GM13976 (cell line): ENCODE measurements at places on chromosomes 2 and 18.

- no peak for DNase-seq
Observed at GRCh38 chr2:45237128-45237527, 227.9 kb upstream of the SIX2 start.

GRCh38 chr18:78576967-78577366 is 402.7 kb upstream of the SALL3 start:
- no peak for DNase-seq

DNA sequence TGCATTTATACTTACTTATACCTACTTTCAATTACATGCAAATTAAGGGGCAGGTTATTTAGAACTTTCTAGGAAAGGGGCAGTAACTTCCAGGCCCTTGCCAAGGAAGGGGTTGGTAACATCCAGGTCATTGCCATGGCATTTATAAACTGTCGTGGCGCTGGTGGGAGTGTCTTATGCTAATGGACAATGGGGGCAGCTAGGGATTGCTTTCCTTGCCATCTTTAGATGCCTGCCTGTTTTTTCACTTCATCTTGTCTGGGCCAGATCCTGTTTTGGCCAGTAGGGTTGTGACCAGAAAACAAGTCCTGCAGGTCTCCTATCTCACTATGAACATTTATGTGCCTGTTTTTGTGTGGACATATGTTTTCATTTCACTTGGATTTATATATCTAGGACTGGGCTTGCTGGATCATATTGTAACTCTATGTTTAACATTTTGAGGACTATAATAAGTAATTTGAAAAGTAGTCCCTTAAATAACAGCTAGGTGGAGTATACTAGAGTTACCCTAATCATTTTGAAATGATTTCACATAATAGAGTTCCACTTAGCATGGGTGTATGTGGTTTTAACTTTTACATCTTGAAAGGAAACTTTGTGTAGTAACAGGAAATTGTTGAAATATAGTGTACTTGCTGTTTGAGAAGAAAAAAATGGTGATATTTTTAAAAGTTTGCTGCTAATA is 56.1 kb downstream of the LCLAT1 start:
- DNase-seq, result peak; percentile 17

DNA sequence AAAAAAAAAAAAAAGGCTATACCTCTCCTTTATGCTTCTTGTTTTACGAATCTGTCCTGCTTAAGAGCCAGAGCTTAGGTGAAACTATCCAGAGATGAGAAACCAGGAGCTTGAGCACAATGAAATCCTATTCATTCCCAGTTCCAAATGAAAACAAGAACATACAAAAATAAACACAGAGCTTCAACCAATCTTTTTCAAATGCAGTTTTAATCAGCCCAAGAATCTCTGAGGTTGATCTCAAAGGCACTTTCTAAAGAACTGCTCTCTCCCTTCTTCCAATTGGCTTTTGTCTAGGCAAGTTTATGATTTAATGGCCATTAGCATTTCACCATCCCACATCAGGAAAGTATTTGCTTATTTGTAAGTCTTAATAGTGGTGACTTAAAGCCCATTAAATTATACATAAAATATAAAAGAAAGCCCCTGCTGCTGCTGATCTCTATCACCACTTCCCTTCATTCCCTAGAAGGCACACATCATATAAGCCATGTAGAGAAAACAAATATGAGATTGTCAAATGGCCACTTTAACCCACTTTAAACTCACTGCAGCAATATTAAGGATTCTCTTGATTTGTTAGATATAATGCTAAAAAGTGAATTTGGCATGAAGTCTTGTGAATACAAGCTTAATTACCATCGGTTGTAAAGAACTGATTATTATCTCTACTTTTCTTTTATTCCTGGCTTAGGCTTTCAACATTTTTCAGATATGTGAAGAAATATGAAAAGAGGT is 29.3 kb upstream of the SCN9A start:
- no peak for DNase-seq

- no peak for DNase-seq
Observed at GRCh38 chr2:138486363-138487198, 15.0 kb upstream of the SPOPL start.

- no peak for DNase-seq
Observed at GRCh38 chr2:101722864-101723263, 25.4 kb downstream of the MAP4K4 start.

DNA sequence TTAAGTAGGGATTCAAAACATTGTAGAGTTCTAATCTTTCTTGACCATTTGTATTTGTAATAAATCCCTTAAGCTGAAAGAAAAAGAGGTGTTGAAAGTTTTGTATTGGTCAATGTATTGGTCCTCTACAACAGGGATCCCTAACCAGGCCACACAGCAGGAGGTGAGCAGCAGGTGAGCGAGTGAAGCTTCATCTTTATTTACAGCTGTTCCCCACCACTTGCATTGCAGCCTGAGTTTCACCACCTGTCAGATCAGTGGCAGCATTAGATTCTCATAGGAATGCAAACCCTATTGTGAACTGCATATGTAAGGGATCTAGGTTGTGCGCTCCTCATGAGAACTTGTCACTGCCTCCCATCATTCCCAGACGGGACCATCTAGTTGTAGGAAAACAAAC is 715.7 kb upstream of the NXPH2 start:
- no peak for DNase-seq

DNA sequence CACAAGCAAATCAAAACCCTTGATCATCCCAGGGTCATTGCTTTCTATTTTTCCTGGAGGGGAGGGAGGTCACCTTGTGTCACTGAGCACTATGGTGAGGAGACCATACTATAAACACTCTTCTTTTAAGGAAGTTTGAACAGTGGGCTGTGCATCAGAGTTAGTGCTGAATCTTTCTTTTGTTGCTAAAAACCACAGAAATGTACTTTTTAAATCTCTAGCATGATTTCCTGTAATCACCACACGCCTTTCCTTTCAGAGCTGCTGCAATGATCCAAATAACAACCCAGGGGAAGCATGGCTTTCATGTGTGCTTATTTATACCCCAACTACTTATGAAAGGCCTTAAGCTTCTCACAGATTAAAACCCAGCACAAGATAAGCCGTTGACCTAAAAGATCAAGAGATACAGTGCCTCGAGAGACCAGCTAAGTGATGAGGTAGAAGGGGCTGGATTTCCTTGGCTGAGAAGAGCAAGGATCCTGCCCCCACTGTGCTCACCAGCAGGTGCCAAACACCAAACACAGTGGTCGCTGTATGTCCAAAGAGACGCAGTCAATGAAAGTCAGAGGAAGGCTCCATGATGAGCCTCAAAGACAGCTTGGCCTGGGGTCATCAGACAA is 34.7 kb downstream of the TRABD2A start:
- DNase-seq, result no peak

DNA sequence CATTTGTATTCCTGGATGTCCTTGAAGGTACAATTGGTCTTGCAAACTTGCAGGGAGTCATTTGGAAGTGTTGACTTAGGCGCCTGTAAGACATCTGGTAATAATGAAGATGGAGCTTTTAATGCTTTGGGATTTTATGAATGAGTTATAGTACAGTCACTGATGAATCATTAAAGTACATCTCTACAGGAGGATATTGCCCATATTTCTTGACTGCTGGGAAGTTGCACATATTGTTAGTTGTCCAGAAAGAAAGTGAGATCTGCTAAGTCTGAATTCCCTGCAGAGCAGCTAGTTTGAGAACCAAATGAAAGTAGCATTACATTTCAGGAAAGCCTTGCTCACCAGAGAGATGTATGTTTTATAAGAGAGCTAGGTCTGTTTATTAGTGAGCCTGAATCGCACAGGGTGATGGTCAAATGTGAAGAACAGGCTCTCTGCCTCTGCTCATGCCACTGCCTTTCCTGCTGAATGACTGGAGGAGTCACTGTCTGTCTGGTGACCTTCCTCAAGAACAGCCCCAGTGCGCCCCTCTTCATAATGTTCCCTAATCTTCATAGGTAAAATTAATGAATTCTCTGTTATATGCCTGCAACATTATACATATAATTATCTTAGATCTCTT is 138.9 kb upstream of the KLHL14 start:
- no peak for DNase-seq

DNA sequence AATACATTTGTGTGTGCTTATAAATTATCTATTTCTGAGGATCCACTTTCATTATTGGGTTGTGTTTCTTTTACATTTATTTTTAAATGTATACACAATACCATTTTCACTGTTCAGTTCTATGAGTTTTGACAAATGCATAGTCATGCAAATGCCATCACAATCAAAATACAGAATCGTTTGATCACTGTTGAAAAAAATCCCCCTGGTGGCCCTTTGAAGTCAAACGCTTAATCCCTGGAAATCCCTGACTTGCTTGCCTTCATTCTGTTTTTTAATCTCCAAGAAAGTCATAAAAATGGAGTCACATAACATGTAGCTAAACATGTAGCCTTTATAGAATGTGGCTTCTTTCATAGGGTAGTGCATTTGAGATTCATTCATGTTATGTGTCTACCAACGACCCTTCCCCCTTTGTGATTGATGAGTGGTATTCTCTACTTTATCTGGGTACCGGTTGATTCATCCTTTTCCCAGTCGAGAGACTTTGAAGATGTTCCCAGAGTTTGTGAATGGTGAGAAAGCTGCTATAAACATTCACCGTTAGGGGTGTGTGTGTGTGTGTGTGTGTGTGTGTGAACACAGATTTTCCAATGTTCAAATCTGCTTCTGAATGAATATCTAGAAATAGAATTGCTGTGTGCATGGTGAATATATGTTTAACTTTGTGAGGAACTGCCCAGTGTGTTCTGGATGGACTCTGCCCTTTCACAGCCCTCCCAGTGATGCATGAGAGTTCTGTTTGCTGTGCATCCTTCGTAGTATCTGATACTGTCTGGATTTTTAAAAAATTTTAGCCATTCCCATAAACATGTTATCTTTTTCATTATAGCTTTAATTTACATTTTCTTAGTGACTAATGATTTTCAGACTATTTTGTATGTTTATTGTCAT is 173.6 kb downstream of the GALR1 start:
- no peak for DNase-seq

DNA sequence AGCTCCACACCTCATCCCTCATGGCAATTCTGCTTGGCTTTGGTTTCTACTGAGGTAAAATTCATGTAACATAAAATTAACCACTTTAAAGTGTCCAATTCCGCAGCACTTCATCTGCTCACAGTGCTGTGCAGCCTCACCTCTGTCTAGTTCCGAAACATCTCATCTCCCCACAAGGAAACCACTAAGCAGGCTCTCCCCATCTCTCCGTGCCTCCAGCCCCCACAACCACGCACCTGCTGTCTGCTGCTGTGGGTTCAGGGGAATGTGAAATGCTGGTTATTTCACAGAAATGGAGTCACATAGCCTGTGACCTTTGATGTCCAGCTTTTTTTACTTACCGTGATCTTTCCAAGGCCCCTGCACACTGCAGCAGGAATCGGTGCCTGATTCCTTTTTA is 7.7 kb upstream of the GPC1 start:
- DNase-seq, result no peak

DNA sequence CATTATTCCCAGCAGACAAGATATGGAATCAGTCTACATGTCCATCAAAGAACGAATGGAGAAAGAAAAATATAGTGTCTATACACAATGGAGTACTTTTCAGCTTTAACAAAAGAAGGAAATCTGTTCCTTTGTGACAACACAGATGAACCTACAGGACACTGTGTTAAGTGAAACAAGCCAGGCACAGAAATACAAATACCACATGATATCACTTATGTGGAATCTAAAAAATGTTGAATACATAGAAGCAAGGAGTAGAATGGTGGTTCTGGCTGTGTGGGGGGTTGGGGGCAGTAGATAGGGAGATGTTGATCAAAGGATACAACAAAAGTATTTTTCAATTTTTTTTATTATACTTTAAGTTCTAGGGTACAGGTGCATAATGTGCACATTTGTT is 347.7 kb upstream of the MAP2 start:
- no peak for DNase-seq

GRCh38 chr2:69817729-69818501 is 11.5 kb upstream of the GMCL1 start:
- DNase-seq, result no peak

DNA sequence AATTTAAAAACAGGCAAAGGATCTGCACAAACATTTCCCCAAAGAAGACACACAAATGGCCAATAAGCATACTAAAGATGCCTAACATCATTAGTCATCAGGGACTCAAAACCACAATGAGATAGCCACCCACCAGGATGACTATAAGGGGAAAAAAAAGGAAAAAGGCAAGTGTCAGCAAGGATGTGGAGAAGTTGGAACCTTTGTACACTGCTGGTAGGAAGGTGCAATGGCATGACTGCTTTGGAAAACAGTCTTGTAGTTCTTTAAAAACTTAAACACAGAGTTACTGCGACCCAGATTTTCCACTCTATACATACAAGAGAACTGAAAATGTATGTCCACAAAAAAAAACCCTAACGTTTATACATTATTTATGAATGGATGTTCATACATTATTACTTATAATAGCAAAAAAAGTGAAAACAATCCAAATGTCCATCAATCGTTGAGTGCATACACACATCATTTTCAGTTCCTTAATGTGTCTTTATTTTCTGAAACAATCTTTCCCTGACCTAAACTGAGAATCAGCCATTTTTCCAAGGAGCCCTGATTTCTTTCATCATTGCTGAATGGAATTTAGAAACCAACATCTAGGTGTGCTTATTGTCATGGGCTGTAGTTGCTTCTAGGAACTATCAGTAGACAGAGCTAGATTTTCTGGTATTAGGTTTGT is 64.7 kb upstream of the TLK1 start:
- DNase-seq, result no peak

DNA sequence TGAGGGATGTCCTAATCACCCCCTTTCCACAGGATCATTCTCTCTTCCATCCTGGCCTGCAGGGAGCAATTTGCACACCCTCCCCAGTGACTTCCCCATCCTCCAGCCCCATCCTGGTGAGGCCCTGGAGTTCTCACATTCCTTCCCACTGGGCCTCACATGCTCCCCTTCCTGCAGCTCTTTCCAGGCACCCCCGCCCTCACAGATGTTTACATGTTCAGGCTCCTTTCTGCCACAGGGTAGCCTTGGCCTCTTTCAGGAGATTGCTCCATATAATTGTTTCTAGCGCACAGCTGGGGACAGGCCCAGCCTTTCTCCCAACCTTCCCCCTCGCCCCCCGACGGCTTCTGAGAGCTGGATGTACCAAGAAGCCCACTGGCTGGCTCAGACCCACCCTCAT is 288.4 kb upstream of the TRIB2 start:
- DNase-seq, result no peak

DNA sequence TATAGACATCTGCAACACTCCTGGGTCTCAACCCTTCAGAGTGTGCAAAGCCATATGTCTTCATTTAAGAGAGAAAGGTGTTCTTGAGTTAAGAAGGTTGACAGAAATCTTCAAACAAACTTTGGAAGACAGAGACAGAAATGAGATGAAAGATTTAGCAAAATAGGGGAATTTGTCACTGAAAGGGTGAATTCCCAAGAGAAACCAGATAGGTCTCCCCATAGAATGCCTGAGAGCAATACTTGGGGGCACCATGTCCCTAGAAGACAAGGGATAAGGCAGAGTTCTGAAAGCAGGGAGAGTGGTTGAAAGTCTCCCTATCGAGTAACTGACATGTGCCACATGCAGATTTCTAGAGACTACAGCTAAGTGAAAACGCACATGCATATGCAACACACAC is 50.0 kb downstream of the AP1S3 start:
- DNase-seq, result peak; percentile 31

DNA sequence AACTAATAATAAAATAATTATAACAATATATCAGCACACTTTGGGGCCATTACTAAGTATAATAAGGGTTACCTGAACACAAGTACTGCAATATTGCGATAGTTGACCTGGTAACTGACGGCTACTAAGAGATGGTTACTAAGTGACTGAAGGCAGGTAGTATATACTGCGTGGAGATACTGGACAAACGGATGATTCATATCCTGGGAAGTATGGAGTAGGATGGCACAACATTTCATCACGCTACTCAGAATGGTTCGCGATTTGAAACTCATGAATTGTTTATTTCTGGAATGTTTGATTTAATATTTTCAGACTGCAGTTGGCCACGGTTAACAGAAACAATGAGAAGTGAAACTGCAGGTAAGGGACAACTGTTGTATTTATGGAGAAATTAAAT is 39.5 kb upstream of the FLACC1 start:
- no peak for DNase-seq
